NCI-H1105 (cell line): ENCODE measurements at places on chromosomes 2 and 18.
A peak's percentile ranks its signal among the peaks of the same experiment; 100 is the strongest.

GRCh38 chr2:54768772-54769428 lies 45.4 kb downstream of the EML6 start:
- no peak for DNase-seq

- no peak for DNase-seq
Observed at GRCh38 chr2:133569286-133569830, 1.1 kb upstream of the NCKAP5 start.

DNA sequence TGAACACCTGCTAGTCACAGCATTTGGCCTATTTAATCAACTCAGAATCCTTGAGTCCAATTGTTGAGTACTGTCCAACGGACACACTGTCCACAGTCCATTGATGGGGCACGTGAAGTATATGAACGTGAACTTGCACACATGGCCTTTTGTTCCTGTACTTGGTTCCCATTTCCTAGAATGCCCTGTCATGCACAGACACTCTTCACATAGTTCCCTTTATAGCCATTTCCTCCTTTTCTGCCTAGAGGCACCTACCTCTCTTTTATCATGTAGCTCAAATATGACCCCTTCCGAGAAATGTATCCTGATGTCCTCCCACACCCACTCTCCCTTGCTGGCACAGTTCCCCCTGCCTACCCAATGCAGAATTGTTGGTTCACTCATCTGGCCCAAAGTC lies 8.7 kb upstream of the CRYGA start:
- DNase-seq, result no peak

- no peak for DNase-seq
Observed at GRCh38 chr2:11128243-11128951, 26.9 kb upstream of the SLC66A3 start.

DNA sequence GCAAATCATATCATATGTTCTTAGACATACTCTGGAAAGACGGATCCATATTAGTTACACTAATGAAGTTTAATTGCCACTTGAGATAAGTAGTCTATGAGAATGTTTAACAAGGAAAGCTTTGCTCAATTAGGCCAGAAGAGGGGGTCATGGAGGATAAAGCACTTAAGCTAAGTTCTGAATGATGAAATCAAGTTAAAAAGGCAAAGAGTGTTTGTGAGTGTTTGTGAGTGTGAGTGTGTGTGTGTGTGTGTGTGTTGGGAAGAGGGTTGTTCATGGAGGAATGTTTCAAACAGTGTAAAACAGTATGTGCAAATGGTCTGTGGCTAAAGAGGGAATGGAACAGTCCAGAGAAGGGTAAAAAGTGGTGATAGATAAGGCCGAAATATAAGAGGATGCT lies 360.9 kb downstream of the ERBB4 start:
- DNase-seq, result peak; percentile 64

DNA sequence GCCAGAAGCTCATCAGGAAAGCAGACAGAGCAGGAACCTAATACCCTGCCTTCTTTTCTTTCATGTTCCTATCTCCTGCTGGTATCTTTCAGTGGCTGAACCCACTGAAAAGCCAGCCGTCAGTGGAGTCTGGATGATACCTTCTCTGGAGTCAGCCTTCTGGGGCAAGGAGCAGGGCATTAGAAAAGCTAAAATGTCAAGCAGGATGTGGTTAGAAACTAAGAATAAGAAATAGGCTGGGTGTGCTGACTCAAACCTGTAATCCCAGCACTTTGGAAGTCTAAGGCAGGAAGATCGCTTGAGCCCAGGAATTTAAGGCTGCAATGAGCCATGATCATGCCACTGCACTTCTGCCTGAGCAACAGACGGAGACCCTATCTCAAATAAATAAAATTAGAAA lies 642.0 kb upstream of the FSHR start:
- no peak for DNase-seq

- no peak for DNase-seq
Observed at GRCh38 chr2:232528746-232529460, 2.9 kb downstream of the CHRND start.

GRCh38 chr2:177828557-177828956 lies 244.0 kb downstream of the PDE11A start:
- DNase-seq, result no peak

- DNase-seq, result no peak
Observed at GRCh38 chr2:44579115-44579836, 217.5 kb downstream of the CAMKMT start.

- DNase-seq, result no peak
Observed at GRCh38 chr18:44298566-44298965, 382.1 kb upstream of the SETBP1 start.

DNA sequence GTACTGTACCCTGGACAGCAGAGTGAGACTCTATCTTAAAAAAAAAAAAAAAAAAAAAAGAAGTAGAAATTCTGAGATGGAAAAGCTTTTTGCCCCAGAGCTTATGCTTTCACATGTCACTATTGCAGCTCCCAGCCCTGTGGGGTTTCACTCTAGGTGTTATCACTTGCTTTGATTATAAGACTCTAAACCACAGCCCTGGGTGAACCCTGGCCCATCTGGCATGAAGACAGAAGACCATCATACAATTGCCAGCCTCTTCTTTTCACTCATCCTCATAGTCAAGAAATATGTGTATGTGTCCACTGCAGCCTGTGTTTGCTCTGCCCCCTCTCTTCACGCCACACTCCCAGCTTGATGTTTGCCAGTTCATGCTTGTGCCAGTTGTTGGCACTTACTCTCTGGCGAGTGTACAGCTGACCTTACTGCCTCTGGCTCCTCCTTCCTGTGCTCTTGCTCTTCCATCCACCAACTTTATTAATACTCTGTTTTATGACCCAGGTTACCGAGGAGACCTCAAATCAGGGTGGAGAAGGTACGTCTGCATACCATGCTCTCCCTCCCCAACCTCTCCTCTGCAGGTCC lies 136.7 kb upstream of the NCK2 start:
- no peak for DNase-seq

DNA sequence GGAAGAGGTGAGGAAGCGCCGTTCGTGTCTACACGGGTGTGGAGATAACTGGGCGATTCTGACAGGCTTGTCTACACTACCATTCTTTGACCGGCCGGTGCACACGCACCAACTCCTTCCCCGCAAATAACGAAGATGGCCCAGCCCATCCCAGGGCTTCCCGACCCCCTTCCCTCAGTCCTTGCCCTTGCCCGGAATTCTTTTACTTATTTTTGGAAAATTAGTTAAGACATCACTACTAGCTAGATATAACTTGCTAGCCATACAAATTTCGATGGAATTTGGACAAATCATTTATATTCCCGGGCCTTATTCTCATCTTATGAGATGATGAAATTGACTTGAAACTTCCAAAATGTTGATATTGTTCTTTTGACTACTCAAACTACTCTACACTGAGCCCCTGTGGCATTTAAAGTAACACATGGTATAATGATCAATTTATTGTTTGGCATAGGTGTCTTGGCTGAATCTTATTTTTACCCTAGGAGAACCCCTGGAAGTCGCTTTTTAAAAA lies 1.3 kb downstream of the ERICH2 start:
- DNase-seq, result no peak

GRCh38 chr18:46856973-46857372 lies 60.3 kb downstream of the PIAS2 start:
- DNase-seq, result peak; percentile 4

DNA sequence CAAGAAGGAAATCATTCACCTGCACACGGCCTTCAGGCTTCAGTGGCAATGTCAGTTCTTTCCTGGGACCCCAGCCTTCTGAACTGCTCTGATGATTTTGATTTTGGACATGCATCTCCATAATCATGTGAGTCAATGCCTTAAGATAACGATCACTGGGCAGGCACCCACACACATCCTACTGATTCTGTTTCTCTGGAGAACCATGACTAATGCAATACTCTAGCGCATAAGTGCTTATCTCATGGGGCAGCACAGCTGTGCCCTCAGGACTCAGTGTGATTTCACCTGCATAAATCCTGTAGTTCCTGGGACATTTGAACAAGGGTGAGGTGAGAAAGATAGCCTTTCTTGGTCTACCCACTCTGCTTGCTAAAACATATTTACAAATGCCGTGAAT lies 144.6 kb downstream of the AKAIN1 start:
- no peak for DNase-seq

DNA sequence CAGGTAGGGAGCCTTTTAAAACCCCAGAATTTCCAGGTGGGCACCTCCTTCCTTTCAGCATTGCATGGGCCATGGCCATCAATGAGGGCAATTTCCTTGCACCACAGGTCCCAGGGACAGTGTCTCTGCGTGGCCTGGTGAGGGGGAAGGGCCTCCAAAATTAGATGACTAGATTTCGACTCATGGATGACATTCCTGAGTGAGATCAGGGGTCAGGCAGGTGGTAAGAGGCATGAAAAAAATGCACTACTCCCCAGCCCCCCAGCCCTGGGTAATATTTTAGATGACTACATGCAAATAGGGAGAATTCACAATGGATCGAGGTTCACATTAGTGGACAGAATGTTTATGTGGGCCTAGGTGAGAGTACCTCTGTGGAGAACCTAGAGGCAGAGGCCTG lies 19.0 kb upstream of the IGFBP5 start:
- no peak for DNase-seq

- DNase-seq, result no peak
Observed at GRCh38 chr2:121128741-121129659, 156.0 kb downstream of the TFCP2L1 start.

DNA sequence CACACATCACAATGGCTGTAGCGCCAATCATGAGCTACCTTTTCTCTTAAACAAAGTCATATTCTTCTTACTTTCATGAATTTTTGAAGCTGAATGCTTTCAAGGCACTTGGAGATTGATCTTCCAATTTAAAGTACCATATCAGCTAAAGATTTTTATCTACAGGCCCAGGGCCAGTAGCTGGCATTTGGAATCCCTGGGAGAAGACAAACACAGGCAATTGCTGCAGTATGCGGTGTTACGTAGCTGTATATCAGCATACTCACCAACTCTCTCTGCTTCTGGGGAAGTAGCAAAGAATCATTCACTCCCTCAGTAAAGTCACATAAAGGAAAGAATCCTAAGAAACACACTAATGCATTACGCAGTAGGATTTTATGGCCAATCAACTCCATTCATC lies 202.3 kb downstream of the DLGAP1 start:
- no peak for DNase-seq

DNA sequence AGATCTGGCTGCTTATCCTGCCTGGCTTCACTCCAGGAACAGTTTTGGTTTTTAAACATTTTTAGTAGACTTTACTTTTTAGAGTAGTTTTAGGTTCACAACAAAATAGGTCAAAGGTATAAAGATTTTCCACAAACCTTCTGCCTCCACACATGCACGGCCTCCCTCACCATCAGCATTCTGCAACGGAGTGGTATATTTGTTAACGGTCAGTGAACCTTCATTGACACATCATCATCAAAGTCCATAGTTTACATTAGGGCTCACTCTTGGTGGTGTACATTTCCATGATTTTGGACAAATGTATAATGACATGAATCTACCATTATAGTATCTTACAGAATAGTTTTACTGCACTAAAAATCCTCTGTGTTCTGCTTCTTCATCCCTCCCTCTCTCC lies 303.1 kb upstream of the EPAS1 start:
- DNase-seq, result no peak

DNA sequence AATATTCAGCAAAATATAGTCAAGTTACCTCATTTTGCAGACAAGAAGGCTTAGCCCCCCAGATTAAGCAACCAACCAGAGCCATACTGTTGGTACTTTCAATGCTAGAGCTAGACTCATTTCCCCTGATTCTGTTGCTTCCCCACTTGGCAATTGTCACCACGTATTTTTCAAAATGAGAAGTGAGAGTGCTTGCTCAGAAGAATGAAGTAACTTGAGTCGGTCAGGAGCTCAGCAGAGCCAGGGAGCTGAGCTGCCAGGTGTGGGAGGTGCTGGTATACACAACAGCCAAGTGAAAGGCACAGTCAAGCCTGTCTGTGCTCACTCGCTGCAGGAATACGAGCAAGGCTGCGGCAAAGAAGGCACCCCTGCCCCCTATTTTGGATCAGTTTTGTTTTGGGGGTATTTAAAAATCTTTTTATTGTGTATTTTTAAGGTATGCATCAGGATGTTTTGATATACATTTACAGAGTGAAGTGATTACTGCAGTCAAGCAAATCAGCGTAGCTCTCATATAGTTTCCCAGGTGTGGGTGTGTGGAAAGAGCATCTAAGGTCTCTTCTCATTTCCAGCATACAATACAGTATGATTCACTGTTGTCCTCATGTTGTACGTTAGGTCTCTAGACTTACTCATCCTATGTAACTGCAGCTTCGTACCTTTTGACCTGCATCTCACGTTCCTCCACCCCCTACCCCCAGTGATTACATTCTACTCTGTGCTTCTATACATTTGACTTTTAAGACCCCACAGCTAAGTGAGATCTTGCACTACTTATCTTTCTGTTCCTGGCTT lies 62.4 kb downstream of the MRPS9 start:
- DNase-seq, result no peak

DNA sequence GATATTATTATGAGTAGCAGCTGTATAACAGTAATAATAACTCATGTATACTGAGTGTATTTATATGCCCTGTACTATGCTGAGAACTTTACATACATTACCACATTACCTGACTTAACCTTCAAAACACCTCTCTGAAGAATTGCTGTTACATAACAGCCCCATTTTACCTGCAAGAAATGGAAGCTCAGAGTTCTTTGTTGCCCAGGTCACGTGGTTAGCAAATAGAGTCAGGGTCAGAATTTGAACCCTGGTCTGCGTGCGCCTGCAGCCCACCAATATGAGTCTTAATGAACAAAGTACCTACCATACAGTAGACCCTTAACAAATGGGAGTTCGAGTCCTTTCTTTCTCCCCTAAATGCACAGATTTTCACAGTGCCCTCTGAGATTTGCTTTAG lies 101.9 kb downstream of the MCFD2 start:
- no peak for DNase-seq

- DNase-seq, result no peak
Observed at GRCh38 chr2:239120664-239121063, 272.8 kb downstream of the TWIST2 start.

DNA sequence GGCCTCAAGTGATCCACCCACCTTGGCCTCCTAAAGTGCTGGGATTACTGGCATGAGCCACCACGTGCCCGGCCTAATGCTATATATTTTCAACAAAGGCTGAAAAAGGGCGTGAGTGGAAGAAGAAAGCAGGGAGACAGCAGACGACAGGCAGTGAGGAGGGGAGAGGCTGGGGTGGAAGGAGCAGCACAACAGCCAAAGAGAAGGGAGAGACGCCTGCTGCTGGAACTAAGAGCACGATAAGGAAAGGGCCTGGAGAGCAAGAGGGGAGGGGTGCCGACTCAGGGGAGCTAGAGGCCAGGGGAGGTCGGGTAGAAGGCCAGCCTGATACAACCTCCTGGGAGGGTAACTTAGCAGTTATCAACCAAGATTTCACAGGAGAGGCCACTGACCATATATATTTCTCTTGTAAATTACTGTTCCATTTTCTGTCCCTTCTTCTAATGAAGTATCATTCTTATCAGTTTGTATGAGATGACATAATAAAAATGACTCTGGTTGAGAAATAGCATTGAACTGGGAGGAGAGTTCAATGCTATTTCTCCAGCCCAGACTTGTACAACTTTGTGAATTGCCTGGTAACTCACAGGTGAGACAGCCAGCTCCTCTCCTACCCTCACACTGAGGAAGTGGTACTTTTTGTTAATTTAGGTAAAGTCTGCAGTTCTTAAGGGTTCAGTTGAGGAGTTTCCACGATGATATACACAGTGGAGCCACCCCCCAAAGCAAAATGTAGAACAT lies 5.8 kb upstream of the RNU4ATAC start:
- DNase-seq, result no peak
